Glutamatergic neuron (in vitro differentiated cells): ENCODE measurements at places on chromosomes 1 and 21. TPM values are rescaled to one million over a fixed set of nuclear protein-coding genes. Genes with fewer than 3 reads are reported as not detected.

- H3K27me3 ChIP-seq: peaks cover 5% of the 10 kb centered on the region
- H3K36me3 ChIP-seq: no peaks in the 10 kb centered on the region
- no peak overlapping the region for H3K27ac ChIP-seq
- no peak overlapping the region for H3K4me3 ChIP-seq
- no peaks in the 10 kb centered on the region for H3K4me1 ChIP-seq
- no peak for DNase-seq
Measured at GRCh38 chr1:233597489-233597901, 16.4 kb upstream of the KCNK1 start.

TRIM45 gene
- 6.7 TPM for total RNA-seq

DNA sequence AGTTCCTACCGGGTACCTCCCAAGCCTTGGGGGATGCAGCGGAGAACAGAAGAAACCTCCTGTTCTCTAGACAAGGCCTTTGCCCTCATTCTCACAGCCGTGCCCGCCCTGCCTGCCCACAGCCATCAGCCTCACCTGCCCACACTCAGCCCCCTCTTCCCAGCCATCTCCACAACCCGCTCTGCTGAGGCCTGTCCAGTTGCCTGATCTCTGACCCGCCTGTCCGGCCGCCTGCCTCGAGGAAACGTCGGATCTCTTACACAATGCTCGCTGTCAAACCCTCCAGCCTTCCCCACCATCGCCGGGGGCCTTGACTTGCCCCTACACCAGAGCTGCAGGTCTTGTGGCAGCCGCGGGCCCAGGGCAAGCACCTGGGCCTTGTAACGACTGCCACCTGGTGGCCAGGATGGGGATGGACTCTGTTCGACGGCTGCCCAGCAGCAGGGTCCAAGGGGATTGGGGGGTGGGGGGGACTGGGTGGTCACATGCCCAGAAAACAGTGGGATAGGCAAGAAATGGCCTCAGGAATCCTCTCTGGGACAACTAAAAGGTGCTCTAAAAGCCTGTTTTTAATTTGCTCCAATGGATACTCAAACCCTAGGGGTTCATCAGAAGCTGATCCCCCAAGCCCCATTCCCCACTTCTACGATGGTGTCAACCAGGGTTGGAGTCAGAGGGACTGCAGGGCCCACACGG is 31.0 kb downstream of the SLC45A1 start:
- H3K4me3 ChIP-seq: no peak overlapping the region
- H3K36me3 ChIP-seq: peaks cover 7% of the 10 kb centered on the region
- H3K27ac ChIP-seq: peak overlapping the region; percentile 34
- H3K27me3 ChIP-seq: peaks cover 34% of the 10 kb centered on the region
- H3K4me1 ChIP-seq: peaks cover 17% of the 10 kb centered on the region
- DNase-seq: peak; percentile 81

DNA sequence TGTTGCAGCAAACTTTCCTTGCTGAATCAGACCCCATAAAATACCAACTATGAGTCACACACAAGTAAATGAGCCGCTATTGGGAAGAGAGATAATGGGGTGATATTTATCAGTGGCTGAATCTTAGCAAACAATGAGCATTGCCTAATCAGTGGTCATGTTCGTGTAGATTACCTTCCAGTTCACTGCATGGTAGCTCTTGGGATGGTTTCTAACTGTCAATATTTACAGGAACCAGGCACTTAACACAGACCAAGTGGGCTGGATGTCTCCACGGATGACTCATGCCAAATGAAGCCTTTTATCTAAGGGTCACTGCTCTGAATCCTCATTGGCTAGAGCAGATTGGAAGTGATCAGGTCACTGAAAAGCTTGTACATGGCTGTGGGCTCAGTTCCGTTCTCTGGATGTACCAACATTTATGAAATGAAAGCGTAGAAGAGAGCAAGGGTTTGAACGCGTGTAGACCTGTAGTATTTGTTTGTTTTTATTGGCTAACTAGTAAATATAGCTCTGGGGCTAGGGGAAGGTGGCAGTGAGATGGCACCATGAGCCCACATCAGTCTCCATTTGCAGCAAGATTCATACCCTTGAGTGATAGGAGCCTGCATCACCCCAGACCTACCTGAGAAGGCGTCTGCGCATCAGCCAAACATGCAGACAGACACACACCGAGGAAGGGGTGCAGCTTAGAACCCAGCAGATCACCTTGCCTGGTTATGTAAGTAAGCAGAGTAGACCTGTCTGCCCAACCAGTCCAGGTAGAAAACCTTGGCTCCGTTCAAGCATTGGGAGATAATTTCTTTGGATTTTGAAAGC is 153.3 kb downstream of the TOMM20 start:
- H3K36me3 ChIP-seq: no peaks in the 10 kb centered on the region
- no peak overlapping the region for H3K27ac ChIP-seq
- no peak overlapping the region for H3K4me3 ChIP-seq

ADCY10 gene
- total RNA-seq: 0.07 TPM

LCK gene
- total RNA-seq: 0.37 TPM

GRCh38 chr1:231313661-231314060 is 24.0 kb downstream of the EXOC8 start:
- peaks cover 5% of the 10 kb centered on the region for H3K36me3 ChIP-seq
- H3K4me1 ChIP-seq: peaks cover 2% of the 10 kb centered on the region
- no peak for DNase-seq
- no peak overlapping the region for H3K27ac ChIP-seq
